ENCODE measurements at places on chromosomes 13 and 19. TPM values are rescaled to one million over a fixed set of nuclear protein-coding genes. Genes with fewer than 3 reads are reported as not detected.

DNA sequence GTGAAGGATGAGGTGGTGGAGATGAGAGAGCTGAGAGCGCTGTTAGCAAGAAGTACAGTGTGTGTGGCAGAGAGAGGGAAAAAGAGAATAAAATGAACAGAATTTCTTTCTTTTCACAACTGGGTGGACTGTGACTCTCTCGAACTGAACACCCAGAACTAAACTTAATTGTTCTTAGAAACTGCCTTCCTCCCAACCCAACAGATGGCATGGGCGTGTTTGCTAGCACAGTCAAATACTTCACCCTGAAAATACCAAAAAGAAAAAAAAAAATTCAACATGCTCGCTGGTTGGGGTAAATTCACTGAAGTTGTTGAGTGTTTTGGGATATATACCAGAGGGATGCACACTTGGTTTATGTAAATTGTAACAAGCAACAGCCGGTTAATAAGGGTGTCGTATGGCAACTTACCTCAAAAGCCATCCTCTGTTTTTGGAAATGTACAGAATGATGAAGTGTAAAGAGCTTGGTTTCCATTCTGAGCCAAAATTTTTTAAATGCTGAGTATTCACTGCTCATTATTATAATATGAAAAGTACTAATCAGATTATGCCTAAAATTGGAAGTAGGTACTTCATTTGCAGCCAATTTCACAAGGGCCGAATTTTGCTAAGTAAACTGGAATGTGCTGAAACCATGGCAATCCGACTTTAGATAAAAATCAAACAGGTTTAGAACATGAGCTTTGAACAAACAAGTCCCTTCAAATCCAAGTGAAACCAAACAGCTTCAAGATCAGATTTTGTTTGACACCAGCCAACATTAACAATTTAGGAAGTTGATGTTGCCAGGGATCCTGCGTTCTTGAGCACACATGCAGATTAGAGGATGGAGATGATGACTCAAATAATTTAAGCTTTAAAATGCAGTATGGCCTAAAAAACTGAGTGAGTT is 115.8 kb downstream of the ZIC5 start:
- DNase-seq, result no peak

DNA sequence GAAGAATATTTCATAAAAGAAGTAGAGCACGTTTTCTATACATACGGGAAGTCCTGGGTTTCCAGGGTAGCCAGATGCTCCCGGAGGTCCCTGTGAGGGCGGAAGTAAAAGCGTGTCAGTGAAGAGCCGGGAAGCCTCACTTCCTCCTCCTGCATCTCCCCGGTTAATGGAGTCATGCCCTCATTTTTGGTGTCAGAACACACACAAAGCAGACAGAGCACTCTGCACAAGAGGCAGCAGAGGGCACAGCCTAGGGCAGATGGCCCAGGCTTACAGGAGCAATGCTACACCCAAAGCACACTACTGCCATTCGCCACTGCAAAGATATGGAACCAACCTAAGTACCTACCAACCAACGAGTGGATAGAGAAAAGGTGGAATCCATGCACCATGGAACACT is 94.4 kb downstream of the COL4A1 start:
- DNase-seq, result no peak

- no peak for DNase-seq
Measured at GRCh38 chr13:57353831-57354230, 186.8 kb downstream of the PRR20E start.

- no peak for DNase-seq
Measured at GRCh38 chr19:14916848-14917247, 24.4 kb upstream of the OR7C2 start.

- DNase-seq, result peak; percentile 20
Measured at GRCh38 chr19:47778954-47779351, 450 bp downstream of the SELENOW start.

- peak; percentile 67 for DNase-seq
Measured at GRCh38 chr19:35828692-35829301, 16.2 kb upstream of the PRODH2 start.

DNA sequence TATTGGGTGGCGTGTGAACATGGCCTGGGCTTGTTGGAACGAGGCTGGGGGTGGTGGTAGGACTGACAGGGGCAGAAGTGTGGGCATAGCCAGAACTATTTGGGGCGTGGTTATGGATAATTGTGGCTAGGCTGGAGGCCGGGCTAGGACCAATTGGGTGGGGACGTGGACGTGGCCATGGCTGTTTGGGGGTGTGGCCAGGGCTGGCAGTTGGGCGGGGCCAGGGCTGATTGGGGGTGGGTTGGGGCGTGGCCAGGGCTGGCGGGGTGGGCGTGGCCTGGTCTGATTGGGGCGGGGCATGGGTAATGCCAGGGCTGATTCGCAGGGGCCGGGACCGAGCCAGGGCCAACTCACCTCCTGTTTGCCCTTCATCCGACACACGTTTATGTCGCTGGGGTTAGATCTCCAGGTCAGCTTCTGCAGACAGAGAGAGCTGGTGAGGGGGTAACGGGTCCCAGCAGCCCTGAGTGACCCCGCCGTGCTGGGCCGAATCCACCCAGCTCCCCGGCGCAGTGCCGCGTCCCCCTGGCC is 2.8 kb downstream of the SEMA6B start:
- peak; percentile 49 for DNase-seq

- DNase-seq, result no peak
Measured at GRCh38 chr19:45070861-45071544, 5.3 kb downstream of the ZNF296 start.

- peak; percentile 82 for DNase-seq
Measured at GRCh38 chr13:111202745-111203144, 87.6 kb downstream of the ARHGEF7 start.

- DNase-seq, result no peak
Measured at GRCh38 chr13:59861676-59862075, 302.1 kb downstream of the DIAPH3 start.

- peak; percentile 88 for DNase-seq
Measured at GRCh38 chr13:41614671-41615527, 157.5 kb downstream of the RGCC start.

- DNase-seq, result peak; percentile 30
Measured at GRCh38 chr13:30045916-30046704, 195.7 kb upstream of the UBL3 start.

EDNRB gene
- total RNA-seq, result 8.2 TPM

IRGC gene
- total RNA-seq, result not detected

GAS6 gene
- 216 TPM for total RNA-seq

SIRT6 gene
- 10.4 TPM for total RNA-seq

LRRC25 gene
- not detected for total RNA-seq

ERICH4 gene
- total RNA-seq, result not detected

GPR12 gene
- not detected for total RNA-seq

LACC1 gene
- total RNA-seq, result 9.1 TPM

FUT3 gene
- total RNA-seq, result under 0.01 TPM
